Cortex of kidney (tissue), 1 donor: ENCODE measurements at places on chromosomes 7 and 10.

- no peak for DNase-seq
Measured at GRCh38 chr10:21329995-21330627, 195.4 kb downstream of the SKIDA1 start.

DNA sequence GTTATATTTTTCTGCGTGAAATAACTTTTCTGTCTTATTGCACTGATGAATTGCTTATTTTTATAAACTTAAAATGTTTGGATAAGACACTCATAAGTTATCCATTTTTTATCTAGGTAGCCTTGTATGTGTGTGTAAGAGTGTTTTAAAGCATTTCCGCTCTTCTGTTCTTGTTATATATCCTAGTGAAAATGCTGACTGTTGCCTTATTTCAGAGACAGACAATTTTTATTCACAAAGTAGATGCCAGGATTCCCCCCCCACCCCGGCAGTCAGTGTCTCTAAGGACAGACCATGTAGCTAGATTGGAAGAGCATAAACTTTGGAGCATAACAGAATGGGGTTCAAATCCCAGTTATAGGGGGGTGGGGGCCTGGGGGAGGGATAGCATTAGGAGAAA, 1.6 kb downstream of the SMC3 start:
- DNase-seq = no peak

DNA sequence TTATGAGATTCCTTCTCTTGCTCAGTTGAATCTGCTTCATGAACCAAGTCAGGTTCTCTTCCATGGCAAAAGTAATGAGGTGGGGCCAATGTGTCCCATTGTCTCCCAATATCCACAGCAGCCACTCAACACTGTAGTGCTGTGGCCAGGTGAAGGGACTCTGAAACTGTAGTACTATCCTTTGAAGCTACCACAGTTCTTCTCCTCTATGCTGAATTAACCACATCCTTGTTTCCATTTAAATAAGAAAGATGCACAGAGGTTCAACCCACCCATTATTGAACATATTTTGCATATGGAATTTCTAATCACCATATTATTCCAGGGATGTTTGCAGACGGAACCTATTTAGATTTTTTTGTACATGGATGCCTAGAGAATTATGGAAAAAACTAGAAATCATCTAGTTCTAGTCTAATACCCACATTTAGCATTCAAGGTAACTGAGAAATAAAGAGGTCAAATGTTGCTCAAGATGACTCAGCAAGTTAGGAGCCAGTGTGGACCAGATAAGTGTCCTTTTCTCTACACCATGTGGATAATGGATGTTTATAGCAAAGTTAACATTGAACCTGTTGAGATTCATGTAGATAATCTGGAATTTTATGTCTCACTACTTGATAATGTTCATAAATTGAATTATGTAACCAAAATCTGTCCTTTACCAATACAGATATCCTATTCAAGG, 64.5 kb downstream of the LRRTM3 start:
- DNase-seq = no peak

DNA sequence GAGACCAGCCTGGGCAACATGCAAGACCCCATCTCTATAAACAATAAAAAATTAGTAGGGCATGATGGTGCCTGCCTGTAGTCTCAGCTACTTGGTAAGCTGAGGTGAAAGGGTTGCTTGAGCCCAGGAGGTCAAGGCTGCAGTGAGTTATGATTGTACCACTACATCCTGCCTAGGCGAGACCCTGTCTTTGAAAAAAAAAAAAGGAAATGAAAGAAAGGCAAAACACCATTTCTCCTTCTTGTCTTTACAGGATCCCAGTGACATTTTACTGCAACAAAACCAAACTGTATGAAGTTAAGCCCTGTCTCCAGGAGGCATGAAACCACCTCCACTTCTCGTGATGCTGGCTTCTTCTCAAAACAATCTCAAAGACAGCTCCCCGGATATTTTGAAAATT, 29.9 kb upstream of the PBLD start:
- DNase-seq = no peak

GRCh38 chr7:26918241-26918640, 53.9 kb upstream of the SKAP2 start:
- DNase-seq = no peak

DNA sequence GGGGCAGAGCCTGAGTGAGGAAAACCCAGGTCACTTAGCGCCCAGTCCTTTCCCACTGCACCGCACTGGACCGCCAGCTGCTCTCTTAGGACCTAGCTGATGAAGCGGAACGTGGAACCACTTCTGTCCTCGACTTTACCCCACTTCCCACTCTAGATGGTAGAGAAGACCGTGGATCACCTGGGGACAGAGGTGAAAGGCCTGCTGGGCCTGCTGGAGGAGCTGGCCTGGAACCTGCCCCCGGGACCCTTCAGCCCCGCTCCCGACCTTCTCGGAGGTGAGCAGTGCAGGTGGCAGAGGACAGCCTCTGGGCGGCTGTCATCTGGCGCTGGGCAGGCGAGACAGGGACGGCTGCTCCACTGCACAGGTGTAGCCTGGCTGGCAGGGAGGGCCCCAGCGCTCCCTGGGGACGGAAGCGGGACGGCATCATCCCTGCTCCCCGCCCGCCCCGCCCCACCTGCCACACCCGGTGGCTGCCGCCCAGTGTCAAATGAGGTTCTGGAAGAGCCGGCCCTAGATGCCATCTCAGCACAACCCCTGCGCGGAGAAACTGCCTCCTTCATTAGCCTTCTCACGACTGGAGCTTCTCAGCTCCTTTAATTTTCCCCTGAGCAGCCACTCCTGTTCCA, 11.7 kb downstream of the PLAC9 start:
- no peak for DNase-seq
